ENCODE measurements at places on chromosomes 16 and 17. TPM values are rescaled to one million over a fixed set of nuclear protein-coding genes. Genes with fewer than 3 reads are reported as not detected.

- H3K27me3 ChIP-seq, result no peaks in the 10 kb centered on the region
- peak overlapping the region; percentile 52 for H3K4me3 ChIP-seq
- H3K4me1 ChIP-seq, result peaks cover 88% of the 10 kb centered on the region
- peak overlapping the region; percentile 90 for H3K27ac ChIP-seq
- peaks cover 54% of the 10 kb centered on the region for H3K36me3 ChIP-seq
- no peak for DNase-seq
Observed at GRCh38 chr17:80781807-80782277, 209.8 kb upstream of the CHMP6 start.

GRCh38 chr16:77231047-77231446 is 31.8 kb downstream of the SYCE1L start:
- H3K36me3 ChIP-seq, result no peaks in the 10 kb centered on the region
- peaks cover 2% of the 10 kb centered on the region for H3K27me3 ChIP-seq
- no peak overlapping the region for H3K4me3 ChIP-seq
- no peaks in the 10 kb centered on the region for H3K4me1 ChIP-seq
- DNase-seq, result no peak

DNA sequence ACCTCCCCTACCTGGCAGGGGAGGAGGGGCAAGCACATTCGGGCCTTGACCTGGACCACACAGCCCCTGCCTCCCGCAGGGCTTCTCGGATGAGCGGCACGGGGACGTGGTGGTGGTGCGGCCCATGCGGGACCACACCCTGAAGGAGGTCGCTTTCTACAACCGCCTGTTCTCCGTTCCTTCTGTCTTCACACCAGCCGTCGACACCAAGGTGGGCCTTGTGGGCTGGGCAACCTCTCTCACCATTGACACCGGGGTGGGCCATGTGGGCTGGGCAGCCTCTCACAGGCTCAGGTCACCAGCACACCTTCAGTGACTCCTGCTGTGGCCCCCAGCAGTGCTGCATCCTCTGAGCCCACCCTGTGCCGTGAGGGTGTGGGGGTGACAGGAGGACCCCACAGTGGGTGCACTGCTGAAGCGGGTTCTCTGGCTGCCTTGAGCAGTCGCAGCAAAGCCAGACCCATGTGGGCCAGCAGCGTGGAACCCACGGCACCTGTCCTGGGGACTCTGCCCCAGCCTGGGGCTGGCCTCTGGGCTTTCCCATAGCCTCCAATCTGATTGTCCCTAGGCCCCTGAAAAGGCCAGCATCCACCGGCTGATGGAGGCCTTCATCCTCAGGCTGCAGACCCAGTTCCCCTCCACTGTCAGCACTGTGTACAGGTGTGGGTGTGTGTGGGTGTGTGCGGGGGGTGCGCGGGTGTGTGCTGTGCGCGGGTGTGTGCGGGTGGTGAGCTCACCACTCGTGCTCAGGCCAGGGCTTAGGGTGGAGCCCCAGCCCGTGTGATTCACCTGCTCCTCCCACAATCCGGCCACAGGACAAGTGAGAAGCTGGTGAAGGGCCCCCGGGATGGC is 7.5 kb downstream of the CTU2 start:
- no peak overlapping the region for H3K4me3 ChIP-seq
- no peaks in the 10 kb centered on the region for H3K27me3 ChIP-seq
- no peak overlapping the region for H3K27ac ChIP-seq
- peaks cover 4% of the 10 kb centered on the region for H3K4me1 ChIP-seq
- no peak for DNase-seq
- peaks cover 16% of the 10 kb centered on the region for H3K36me3 ChIP-seq

GRCh38 chr16:57589374-57589773 is 39.1 kb upstream of the ADGRG1 start:
- H3K4me3 ChIP-seq, result no peak overlapping the region
- no peak for DNase-seq
- H3K27me3 ChIP-seq, result no peaks in the 10 kb centered on the region
- H3K4me1 ChIP-seq, result peaks cover 80% of the 10 kb centered on the region
- H3K27ac ChIP-seq, result peak overlapping the region; percentile 41

DNA sequence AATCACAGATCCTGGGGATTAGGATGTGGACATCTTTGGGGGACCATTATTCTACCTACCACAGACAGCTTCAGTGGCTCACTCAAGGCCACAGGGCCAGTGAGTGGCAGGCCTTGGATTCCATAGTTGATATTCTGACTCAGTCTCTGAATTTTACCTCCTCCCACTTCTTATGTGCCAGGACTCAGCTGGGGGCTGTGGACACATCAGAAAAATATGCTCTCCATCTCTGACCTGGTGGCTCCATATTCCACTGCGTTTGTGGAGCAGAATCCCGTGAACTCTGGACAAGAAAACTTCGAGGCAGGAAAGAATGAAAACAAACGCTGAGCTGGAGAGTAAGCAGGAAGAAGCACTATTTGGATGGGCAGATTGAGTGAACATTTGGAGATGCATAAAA is 301.8 kb upstream of the MAF start:
- no peaks in the 10 kb centered on the region for H3K36me3 ChIP-seq
- no peak overlapping the region for H3K27ac ChIP-seq
- DNase-seq, result no peak
- H3K4me3 ChIP-seq, result no peak overlapping the region
- no peaks in the 10 kb centered on the region for H3K27me3 ChIP-seq

DNA sequence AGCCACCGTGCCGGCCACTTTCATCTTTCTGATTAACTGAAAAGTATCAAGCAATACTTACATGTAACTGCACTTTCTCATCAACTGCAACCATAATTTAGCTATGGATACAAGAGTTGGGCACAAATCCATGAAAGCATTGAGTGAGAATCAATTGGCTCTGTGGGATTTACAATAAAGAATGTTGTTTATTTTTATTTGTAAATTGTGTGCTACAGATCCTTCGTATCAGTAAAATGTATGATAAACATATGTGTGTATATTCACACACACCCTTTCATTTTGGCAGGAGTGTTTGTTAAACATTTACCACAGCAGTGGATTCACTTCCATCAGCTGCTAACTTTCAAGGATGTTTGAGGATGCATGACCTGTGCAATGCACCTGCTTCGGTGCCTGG is 411.0 kb downstream of the WWOX start:
- H3K4me3 ChIP-seq, result no peak overlapping the region
- no peak overlapping the region for H3K27ac ChIP-seq
- no peaks in the 10 kb centered on the region for H3K36me3 ChIP-seq
- DNase-seq, result no peak
- no peaks in the 10 kb centered on the region for H3K27me3 ChIP-seq
- no peaks in the 10 kb centered on the region for H3K4me1 ChIP-seq

DNA sequence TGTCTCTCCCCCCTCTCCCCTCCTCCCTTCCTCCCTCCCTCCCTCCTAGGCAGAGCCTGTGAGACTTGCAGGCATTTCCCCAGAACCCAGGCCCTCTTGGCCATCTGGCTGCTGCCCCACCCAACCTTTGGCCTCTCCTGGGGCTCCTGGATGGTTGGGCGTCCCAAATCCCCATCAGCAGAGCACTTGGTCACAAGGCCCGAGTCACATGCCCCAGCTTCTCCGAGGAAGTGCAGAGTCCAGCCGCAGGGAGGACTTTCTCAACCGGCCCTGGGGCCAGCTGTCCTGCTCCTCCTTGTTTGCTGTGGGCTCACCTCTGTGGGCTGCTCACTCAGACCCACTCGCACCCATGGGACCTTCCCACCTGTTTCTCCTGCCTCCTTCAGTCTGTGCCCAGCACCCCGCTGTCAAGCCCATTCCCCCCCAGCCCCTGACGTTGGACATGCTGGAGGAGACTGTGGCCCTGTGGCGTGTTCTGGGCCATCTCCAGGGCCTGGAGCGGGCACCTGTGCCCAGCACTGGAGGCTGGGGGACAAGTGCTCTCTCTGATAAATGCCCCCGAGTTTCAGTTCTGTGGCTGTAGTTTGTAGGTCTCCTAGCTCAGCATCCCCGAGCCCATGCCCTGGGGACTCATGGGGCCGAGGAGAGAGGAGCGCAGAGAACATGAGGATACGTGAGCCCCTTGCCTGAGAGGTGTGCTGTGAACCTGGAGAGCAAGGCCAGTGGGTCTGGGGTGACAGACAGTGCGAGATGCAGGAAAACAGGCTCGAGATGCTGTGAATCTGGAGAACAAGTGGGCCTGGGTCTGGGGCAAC is 42.3 kb upstream of the ZNF750 start:
- peak overlapping the region; percentile 74 for H3K4me3 ChIP-seq
- DNase-seq, result no peak
- no peaks in the 10 kb centered on the region for H3K27me3 ChIP-seq
- peak overlapping the region; percentile 95 for H3K27ac ChIP-seq

DNA sequence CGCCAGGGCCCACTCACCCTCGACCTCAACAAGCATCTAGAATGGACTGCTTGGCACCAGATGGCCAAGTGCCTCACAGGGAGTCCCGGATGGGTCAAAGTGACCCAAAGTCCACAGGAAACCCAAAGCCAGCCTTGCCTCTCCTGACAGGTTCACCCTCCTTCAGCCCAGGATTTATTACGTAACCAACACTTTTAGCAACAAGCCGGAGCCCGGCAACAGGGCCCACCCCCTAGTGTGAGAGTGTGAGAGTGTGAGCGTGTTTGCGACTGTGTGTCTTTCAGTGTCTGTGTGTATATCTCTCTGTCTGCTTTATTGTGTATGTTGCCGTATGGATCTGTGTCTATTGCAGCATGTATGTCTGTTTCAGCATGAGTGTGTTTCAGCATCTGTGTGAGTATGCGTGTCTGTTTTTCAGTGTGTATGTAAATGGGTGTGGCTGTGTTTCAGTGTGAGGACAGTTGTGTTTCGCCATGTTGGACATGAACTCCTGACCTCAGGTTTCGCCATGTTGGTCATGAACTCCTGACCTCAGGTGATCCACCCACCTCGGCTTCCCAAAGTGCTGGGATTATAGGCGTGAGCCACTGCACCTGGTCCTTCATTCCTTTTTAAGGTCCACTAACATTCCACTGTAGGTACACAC is 13.7 kb upstream of the PEMT start:
- H3K27ac ChIP-seq, result no peak overlapping the region
- DNase-seq, result no peak
- no peaks in the 10 kb centered on the region for H3K27me3 ChIP-seq
- H3K4me1 ChIP-seq, result no peaks in the 10 kb centered on the region
- H3K4me3 ChIP-seq, result no peak overlapping the region

DNA sequence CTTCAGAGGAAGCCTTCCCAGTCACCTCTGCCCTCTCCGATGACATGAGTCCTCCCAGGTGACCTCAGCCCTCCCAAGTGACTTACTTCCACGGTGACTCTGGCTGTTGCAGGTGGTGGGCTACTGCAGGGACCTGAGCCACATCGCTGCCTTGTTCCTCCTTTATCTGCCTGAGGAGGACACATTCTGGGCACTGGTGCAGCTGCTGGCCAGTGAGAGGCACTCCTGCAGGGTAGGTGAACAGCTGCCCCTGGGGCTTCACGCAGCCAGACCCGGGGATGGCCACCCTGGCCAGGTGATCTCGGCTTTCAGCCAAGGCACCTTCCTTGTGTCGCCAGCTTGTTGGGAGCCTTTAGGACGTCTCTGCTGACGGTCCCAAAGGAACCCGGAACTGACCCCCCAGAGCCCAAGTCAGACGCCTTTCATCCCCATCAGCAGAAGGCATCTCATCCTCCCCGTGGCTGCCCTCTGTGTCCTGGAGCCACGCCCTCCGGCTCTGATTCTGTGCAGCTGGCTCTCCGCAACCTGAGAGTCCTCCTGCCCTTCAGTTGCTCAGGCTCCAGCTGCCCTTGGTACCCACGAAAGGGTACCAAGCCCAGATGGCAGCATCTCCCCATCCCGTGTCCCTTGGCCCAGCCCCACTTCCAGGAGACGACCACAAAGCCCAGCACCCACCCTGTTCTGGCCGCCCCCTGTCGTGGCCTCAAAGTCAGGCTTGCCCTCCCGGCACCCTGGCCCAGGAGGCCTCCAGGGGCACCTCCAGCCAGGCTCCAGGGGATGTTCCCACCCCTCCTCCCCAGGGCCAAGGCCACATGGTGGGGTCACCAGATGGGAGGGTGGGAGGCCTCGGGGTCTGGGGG is 81.7 kb downstream of the GOSR1 start:
- peaks cover 13% of the 10 kb centered on the region for H3K27me3 ChIP-seq
- H3K27ac ChIP-seq, result no peak overlapping the region
- H3K4me3 ChIP-seq, result no peak overlapping the region

DNA sequence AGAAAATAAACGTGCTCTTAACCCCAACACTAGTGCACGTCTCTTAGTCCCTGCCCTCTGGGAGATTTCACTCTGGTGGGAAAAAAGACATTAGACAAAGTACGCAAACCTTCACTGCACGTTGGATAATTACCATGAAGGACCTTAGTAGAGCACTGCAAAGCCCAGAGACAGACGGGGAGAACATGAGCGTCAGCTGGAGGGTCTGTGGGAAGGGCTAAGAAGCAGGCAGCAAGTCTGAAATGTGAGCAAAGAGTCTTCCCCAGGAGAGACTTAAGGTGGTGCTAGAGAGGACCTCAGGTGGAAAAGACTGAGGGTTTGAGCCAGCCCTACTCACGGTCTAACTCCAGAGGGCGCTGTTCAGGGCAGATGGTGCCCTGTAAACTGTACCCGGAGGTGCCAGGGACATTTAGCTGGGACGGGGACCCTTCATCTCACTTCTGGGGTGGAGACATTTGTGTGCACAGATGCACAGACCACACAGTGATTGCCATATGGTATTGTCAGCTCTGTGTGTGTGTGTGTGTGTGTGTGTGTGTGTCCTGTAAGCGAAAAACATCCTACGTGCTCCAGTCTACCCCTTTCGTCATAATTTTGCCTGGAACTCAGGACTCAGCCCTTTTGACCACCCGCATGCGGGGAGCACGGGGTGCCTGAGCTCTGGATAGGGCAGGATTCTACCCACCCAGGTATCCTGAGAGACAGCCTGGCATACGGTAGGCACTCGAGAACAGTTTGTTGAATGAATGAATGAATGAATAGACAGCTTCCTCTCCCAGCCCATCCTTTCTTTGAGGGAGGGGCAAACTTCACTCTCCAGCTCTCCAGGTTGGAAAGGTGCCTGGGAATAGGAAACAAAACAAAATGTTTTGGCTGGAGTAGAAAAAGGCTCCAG is 10.1 kb upstream of the STAC2 start:
- peaks cover 33% of the 10 kb centered on the region for H3K4me1 ChIP-seq
- no peaks in the 10 kb centered on the region for H3K36me3 ChIP-seq
- H3K27ac ChIP-seq, result no peak overlapping the region
- peaks cover 3% of the 10 kb centered on the region for H3K27me3 ChIP-seq
- H3K4me3 ChIP-seq, result no peak overlapping the region

SLC2A4 gene
- total RNA-seq, result not detected

CLDN9 gene
- total RNA-seq, result not detected

CPNE7 gene
- 1.8 TPM for total RNA-seq

RND2 gene
- not detected for total RNA-seq

MRPL10 gene
- 37.9 TPM for total RNA-seq

GJD3 gene
- total RNA-seq, result not detected

Data from activated CD8-positive, alpha-beta T cell treated with anti-CD3 and anti-CD28 coated beads, Interleukin-2, amount 10 ng/mL, durations not matched to agents 7 days and 5 days (primary cell).